ENCODE measurements at places on chromosomes 3 and 15. TPM values are rescaled to one million over a fixed set of nuclear protein-coding genes. Genes with fewer than 3 reads are reported as not detected.

Gene CKMT1A
- total RNA-seq: 5.0 TPM

DNA sequence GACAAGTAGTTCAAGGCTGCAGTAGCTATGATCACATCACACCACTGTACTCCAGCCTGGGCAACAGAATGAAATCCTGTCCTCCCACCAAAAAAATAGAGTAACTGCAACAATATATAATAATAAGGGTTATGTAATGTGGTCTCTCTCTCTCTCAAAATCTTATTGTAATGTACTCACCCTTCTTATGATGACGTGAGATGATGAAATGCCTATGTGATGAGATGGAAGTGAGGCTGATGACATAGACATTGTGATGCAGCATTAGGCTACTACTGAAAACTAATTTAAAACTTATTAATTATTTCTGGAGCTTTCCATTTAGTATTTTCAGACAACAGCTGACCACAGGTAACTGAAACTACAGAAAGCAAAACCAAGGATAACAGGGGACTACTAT lies 27.4 kb downstream of the TASOR start:
- no peak for DNase-seq

DNA sequence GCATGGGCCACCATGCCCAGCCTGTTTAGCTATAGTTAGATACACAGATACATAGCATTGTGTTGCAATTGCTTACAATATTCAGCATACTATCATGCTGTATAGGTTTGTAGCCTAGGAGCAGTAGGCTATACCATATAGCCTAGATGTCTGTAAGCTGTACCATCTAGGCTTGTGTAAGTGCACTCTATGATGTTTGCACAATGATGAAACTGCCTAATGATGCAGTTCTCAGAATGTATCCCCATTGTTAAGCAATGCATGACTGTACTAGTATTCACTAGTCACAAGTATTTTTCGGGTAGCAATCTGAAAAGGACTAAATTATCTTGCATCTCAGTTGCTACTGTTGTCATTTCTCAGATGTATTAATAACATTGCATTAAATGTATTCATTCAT lies 16.0 kb downstream of the PIGB start:
- no peak for DNase-seq

DNA sequence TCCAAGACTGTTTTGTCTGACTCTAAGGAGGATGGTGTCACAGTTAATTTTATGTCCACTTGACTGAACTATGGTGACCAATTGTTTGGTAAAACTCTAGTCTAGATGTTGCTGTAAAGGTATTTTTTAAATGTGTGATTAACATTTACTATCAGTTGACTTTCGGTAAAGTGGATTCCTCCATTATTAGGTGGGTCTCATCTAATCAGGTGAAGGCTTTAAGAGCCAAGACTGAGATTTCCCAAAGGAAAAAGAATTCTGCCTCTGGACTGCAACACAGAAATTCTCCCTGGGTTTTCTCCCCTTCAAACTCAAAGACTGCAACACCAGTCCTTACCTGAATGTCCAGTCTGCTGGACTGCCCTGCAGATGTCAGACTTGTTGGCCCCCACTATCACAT lies 118.9 kb downstream of the OXNAD1 start:
- DNase-seq: no peak

GRCh38 chr3:129182390-129183185 lies 1.1 kb downstream of the CNBP start:
- DNase-seq: peak; percentile 33

Gene TMEM87A
- 128 TPM for total RNA-seq

Gene GHSR
- total RNA-seq: not detected

Measured in adrenal gland (tissue), 19 donors.